ENCODE measurements at places on chromosomes 3 and 15.

DNA sequence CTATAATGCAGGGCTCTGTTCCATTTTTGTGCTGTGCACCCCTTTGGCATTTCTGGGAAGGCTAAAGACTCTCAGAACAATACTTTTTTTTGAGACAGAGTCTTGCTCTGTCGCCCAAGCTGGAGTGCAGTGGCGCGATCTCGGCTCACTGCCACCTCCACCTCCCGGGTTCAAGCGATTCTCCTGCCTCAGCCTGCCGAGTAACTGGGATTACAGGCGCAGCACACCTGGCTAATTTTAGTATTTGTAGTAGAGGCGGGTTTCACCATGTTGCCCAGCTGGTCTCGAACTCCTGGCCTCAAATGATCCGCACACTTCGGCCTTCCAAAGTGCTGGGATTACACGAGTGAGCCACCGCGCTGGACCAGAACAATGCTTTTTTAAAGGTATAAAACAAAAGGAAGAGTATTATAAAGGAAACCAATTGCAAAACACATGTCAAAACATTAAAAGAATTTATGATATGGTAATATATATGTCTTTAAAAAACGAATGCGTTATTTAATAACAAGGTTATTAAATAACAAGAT is 999 bp downstream of the SQOR start:
- no peak for DNase-seq

- no peak for DNase-seq
Measured at GRCh38 chr3:108106449-108106848, 15.6 kb upstream of the CD47 start.

DNA sequence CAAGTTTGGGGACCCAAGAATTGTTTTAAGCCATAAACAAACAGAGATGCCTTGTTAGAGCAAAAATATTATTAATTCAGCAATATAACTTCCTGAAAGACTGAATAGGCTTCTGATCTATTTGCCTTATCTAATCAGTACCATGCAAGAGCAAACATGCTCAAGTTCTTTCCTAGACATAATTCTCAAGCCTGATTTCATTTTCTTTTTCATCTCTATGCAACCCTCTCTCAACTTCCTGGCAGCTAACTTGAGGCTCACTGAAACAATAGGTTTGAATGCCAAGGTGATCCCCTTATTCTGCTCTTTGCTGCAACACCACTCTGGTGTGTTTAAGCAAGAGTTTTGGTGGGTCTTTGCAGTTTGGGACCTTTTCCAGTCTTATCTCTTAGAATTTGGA is 230.9 kb upstream of the CD96 start:
- no peak for DNase-seq

DNA sequence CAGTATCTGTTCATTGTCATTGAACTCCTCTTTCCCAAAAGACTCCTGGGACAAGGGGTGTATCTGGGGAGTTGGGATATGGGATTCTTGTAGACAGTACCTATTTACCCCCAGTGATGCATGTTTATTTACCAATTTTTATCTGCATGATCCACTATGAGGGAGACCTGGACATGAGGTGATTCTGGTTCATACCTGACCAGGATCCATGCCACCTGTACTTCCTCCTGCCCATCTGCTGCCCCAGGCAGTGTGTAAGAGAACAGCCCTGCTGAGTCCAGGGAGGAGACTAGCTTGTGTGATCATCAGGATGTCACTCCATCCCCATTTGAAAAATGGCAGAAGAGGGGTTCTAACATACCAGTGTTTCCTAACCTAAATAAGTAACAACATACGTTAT is 3.1 kb upstream of the TPRG1 start:
- DNase-seq, result no peak

- DNase-seq, result no peak
Measured at GRCh38 chr3:158532099-158532734, 38.8 kb upstream of the MLF1 start.

DNA sequence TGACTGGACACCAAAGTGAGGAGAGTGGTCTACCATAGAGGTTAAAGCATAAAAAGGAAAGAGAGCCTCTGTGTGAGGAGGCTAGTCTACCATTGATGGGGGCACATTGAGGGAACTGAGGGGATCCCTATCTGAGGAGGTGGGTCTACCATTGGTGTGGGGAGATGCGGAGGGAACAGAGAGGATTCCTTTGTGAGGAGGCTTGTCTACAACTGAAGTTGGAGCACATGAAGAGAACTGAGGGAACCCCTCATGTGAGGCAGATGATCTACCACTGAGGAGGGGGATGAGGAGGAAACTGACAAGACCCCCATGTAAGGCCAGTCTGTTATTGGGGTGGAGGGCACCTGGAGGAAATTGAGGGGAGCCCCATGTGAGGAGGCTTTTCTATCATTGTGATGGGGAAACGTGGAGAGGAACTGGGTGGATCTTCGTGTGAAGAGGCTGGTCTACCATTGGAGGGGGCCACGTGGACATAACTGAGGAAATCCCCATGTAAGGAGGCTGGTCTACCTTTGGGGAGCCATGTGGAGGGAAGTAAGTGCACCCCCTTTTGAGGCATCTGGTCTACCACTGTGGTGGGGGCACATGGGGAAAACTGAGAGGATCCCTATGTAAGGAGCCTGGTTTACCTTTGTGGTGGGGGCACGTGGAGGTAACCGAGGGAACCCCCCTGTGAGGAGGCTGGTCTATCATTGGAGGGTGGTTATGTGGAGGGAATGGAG is 160.1 kb downstream of the FBLN2 start:
- no peak for DNase-seq

DNA sequence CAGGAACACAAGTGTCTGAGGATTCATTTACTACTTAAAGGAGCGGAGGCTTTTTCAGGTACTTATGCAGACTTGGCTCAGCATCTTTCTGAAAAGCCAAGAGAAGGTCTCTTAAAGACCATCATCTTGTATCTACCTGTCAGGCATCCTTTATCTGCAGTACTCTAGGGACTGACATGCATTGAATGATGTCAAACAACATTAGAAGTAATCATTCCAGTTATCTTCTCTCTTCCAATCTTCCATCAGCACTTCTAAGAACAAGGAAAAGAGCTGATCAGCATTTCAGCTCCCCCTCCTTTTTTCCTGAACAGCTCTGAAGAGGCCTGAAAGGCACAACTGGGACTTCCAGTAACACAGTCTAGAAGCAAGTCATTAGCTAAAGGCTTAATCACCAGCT is 214.8 kb downstream of the KCNH8 start:
- DNase-seq, result no peak

GRCh38 chr15:41568350-41569017 is 9.5 kb downstream of the TYRO3 start:
- DNase-seq, result no peak

- no peak for DNase-seq
Measured at GRCh38 chr15:92652576-92652966, 3.0 kb downstream of the FAM174B start.

- no peak for DNase-seq
Measured at GRCh38 chr15:67114846-67115585, 49.6 kb downstream of the SMAD3 start.

DNA sequence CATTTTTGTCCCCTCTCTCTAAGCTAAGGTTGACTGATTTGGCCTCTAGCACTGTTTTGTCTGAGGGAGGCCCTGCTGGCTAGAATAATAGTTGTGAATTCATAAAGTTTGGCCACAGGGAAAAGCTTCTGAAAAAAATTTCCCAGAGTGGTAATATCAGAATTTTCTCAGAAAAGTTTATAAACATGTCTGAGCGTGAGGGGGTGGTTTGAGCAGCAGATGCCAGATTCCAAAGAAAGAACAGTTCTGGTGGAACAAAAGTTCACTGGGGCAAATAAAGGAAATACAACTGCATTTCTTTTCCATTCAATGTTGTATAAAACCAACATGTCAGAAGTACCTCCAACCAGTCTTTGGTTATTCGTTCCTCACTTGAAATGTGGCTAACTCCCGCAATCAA is 61.2 kb downstream of the CLDN1 start:
- DNase-seq, result no peak

GRCh38 chr15:47349179-47349578 is 368.1 kb upstream of the SEMA6D start:
- DNase-seq, result no peak

DNA sequence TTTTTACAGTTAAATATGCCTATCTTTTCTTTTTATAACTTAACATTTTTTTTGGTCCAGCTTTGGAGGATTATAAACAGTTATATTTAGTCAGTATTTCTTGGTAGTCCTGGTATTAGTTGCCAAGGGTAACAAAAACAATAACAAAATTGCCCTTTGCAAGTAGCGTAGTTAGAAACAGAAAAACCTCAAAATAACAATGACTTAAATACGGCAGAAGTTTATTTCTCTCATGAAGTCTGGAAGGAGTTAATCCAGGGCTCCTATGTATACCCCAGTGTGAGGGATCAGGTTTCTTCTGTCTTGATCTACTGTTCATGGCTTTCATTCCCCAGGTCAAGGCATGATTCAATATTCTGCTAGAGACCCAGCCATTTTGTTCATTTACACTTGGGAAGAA is 14.1 kb upstream of the MYH15 start:
- no peak for DNase-seq

- DNase-seq, result no peak
Measured at GRCh38 chr3:20023623-20024405, 11.8 kb upstream of the PP2D1 start.

DNA sequence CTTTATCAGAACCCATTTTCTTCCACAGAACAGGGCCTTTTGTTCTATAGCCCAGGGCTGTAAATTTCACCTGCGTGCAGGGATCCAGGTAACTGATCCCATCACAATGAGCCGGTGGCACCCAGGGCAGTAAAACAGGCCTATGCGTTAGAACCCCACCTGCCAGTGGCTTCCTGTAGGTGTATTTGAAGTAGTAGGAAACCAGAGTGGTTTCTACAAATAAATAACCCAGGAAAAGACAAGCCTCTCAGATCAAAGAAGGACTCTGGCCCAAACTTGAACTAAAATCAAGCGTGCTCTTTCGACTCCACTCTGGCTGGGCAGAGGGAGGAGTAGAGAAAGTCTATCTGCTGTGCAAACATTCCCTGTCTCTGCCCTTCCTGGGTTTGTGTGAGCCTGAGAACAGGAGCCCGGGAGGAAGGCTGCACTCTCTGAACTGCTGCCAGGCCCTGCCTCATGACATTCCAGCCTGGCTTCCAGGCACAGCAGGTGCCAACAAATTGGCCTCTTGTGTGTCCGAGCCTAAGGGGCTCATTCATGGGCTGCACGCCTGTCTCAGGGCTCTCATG is 77.7 kb downstream of the CEMIP start:
- DNase-seq, result no peak

DNA sequence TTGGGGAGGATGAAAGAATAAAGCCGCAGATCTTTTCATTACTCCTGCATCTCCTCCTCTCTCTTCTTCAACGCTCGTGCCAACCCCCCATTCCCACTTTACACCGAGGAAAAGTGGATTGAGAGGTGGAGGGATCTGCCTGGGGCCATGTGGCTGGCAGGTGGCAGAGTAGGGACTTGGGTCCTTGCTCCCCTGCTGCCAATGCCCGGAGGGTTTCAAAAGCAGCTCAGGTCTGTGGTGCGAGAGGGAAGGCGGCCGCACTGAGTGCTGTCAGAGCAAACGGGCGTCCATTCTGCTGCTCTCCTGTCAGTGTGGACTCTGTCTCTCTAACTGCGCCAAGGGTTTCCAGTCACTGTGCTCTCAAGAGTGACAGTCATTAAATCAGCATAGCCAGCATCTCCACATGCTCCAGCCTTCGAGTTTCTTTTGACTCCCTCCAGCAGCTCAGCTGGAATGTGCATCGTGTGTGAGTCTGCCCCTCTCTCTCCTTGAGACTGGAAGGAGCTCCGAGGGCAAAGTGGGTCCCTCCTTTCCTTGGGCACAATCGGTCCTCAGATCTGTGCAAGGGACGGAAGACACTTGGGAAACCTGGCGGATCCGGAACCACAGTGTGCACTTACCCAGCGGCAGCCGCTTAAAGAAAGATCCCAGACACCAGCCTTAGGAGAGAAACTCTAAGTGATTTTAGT is 68.6 kb downstream of the VGLL4 start:
- DNase-seq, result no peak

DNA sequence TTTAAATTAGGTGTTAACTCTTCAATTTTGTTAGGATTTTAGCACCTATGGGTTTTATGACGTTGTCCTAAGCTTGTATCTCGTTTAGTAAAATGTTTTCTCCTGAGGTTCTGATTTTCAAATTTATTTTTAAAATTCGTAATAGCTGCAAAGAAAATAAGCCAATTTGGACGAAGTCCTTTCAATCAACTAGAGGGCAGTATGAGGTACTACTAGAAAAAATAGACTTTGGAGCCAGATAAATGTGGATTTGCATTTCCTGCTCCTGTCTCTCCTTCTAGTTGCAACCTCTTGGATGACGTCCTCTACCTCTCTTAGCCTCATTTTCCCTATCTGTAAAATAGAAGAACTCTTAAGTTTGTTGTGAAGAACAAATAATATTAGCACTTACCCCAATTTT is 81.1 kb downstream of the SLTM start:
- DNase-seq, result no peak

GRCh38 chr3:52067526-52067925 is 11.2 kb upstream of the DUSP7 start:
- DNase-seq, result no peak

DNA sequence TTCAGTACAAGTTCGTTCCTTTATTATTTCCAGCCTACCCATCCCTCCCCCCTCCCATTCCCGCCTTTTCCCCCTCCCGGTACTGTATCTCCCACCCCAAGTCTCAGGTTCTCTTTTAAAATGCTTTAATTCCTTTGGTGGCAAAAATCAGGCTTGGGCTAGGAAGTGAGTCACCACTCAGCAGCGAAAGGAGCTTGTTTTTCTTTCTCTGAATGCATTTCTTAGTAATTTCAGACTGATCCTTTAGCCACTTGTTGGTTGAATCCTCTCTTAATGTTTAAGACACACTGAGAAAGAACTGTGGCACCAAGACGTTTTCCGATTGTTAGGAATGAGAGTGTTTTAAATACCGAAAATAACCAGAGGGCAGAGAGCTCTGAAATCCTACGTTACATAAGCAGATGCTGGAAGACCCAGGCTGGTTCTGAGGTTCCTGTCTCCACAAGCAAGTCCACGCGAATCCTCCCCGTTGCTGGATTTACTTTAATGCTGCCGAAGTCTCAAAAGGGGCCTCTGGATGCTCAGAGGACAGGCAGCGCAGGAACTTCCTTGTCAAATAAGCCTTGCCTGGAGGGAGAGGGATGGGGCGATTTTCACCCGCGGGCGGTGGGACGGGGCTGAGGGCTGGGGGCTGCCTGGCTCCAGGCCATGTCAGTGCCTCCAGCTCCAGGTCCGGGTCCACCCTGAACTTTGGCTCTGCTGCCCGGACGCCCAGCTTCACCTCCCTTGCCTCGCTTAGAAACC is 854 bp upstream of the COL8A1 start:
- DNase-seq, result no peak

- no peak for DNase-seq
Measured at GRCh38 chr3:16816048-16816780, 68.5 kb upstream of the PLCL2 start.

DNA sequence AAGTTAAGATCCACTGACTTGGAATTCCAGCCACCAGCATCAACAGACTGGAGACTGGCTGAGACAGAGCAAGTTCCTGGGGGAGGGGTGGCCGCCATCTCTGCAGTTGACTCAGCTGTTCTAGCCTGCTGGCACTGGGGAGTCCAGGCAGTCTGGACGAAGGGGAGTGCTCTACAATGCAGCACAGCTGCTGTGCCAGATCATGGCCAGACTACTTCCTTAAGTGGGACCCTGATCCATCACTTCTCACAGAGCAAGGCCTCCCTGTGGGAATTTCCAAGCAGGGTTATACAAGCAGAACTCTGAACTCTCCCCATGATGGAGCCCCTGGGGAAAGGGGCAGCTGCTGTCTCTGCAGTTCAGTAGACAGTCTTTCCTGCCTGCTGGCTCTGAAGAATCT is 35.2 kb downstream of the PYGO1 start:
- DNase-seq, result no peak

- no peak for DNase-seq
Measured at GRCh38 chr3:64223791-64224745, 1.2 kb downstream of the PRICKLE2 start.

GRCh38 chr3:88225326-88226008 is 75.7 kb downstream of the C3orf38 start:
- DNase-seq, result no peak

Measured in T-helper 22 cell (primary cell).